ENCODE measurements at places on chromosomes 5 and 9. TPM values are rescaled to one million over a fixed set of nuclear protein-coding genes. Genes with fewer than 3 reads are reported as not detected.

Gene LAMC3
- 0.12 TPM for total RNA-seq

Gene TTC39B
- total RNA-seq, result 7.8 TPM

Gene DDX4
- not detected for total RNA-seq

GRCh38 chr5:168366116-168366515, 74.7 kb downstream of the WWC1 start:
- DNase-seq, result no peak

DNA sequence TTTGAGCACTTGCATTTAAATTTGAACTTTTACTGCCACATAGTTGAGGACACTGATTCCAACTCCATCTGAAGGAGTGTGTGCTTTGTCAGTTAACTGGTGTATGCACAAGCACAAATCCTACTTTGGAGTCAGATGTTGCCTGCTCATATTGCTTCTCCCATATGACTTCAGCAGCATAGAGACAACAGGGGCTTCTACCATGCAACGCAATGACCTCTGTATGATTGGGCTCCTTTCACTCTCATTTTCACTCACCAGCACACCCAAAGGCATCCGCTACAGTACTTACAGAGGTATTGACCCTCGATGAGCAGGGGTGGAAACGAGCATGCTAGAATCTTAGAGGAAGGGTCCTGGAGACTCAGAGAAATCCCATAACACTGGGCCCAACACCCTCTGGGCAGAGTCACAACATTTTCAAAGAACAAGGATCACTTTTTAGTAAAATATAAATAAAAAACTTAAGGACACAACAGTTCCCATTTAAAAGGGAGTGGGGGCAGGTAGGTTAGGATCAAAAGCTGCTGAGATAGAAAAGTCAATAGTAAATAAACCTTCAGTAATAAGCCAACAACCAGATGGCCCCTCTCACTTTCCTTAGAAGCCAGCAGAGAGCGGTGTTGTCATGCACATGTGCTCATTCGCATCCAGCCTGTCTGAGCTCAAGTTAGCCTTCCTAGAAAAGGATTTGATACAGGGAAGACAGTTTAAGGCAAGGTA, 203.8 kb downstream of the SNCAIP start:
- peak; percentile 16 for DNase-seq

DNA sequence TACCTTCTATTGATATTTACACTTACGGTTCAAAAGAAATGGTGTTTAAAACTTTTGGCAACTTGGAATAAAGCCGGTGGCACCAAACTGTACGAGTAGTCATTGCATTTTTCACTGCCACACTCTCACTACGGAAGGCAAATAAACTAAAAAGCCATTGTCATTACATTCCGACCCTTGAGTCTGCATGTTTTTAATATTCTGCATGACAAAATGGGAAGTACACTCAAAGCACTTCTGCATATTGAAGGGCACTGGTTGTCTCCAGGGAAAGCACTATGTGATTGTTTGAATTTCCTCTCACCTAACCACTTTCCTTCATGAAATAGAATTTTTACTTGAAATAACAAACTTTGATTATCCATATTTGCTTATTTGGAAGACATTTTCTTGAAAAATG, 426.3 kb downstream of the CETN3 start:
- DNase-seq, result no peak

DNA sequence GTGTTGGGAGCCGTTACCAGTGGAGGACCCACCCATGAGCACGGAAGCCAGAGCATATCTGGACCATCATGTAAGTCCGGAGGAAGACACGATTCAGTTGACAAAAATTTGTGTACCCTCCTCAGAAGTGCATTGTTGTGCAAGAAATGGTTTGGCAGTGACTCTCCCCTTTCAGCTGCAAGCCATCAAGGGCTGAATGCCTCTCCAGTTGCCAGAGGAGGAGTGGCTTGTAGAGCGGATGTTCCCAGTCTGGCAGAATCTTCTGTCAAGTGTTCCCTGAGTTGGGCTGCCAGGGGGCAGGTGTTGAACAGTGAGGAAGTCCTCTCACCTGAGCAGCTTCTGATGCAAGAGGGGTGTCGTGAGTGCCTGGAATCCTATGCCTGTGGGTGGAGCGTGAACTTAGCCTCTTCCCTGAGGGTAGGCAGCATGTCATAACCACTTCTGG, 27.6 kb upstream of the CDKN2AIPNL start:
- no peak for DNase-seq

- no peak for DNase-seq
These were observed 16.6 kb upstream of the TSC1 start for GRCh38 chr9:132961002-132961401.

- no peak for DNase-seq
These were observed 157.7 kb upstream of the SLC24A2 start for GRCh38 chr9:19946441-19947109.

DNA sequence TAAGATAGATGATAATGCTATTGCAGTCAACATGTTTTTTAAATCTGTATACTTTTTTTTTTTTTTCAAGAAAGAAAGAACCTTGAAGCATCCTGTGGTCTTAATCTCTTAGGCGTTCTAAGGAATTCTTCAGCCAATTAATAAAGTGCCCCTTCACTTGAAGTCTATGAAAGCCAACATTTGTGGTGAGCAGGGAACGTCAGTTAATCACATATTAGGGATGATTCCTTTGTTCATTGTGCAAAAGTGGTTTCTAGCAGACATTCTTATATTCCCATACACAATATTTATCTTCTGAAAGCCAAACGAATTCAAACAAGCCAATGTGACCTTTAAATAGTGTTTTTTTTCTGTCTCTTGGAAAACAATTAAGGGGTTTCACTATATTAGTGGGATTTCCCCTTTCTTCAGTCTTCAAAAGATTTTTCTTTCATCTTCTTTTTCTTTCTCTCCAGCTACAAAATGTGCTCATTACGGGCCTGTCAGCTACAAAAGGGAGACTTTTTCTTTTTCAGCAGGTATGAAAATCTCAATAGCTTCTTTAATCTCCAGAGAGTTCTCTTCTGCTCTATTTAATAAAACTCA, 40.1 kb downstream of the TMEM167A start:
- no peak for DNase-seq

GRCh38 chr5:179237770-179238627, 107.3 kb downstream of the ADAMTS2 start:
- DNase-seq, result no peak

- no peak for DNase-seq
These were observed 42.5 kb upstream of the RASGRF2 start for GRCh38 chr5:80917631-80918030.

GRCh38 chr5:112485934-112486355, 66.9 kb upstream of the EPB41L4A start:
- no peak for DNase-seq

GRCh38 chr9:3760031-3760430, 234.2 kb upstream of the RFX3 start:
- DNase-seq, result no peak
